ENCODE measurements at places on chromosomes 16 and 17. TPM values are rescaled to one million over a fixed set of nuclear protein-coding genes. Genes with fewer than 3 reads are reported as not detected.

Gene BICDL2
- 0.10 TPM for total RNA-seq

- H3K27ac ChIP-seq: no peak overlapping the region
- no peaks in the 10 kb centered on the region for H3K27me3 ChIP-seq
- H3K36me3 ChIP-seq: no peaks in the 10 kb centered on the region
- DNase-seq: no peak
Observed at GRCh38 chr17:56489980-56490379, 103.5 kb upstream of the NOG start.

Gene PRSS33
- total RNA-seq: 0.17 TPM

Gene SCARF1
- 10.7 TPM for total RNA-seq

DNA sequence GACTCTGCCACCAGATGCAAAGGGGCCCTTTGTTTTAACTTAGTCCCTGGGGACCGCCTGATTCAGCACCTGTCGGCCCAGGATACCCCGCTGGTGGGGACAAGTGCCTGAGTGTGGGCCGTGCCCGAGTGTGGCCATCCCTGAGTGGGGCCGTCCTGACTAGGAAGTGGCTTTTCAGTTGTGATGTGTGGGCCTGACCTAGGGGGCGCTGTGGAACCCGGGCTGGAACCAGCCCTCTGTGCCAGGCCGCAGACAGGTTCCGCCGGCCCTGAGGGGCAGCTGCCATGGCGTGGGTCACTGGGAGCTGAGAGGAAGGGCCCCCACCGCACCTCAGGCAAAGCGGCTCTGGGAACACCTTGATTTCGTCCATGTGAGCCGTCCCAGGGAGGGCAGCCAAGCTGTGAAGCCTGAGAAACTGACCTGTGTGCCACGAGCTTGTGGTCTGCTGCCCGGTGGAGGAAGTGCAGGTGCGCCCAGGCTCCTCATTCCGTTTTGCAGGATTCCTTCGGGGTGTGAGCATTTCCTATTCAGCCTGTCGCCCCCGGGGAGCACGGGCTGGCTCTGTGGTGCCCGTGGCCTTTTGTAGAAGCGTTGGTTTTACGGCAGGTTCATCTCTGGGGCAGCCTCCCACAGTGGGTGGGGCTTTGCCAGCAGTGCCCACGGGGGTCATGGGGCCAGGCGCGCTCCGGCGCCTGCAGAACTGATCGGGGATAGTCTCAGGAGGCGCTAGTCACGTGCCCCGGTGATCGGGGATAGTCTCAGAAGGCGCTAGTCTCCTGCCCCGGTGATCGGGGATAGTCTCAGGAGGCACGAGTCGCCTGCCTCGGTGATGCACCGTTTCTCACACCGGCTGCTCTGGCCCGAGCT, 5.3 kb downstream of the RPL13 start:
- H3K36me3 ChIP-seq: peaks cover 60% of the 10 kb centered on the region
- H3K27me3 ChIP-seq: no peaks in the 10 kb centered on the region
- no peak overlapping the region for H3K27ac ChIP-seq
- peak; percentile 55 for DNase-seq

Gene SMIM36
- not detected for total RNA-seq

- H3K27me3 ChIP-seq: no peaks in the 10 kb centered on the region
- DNase-seq: peak; percentile 32
- H3K4me3 ChIP-seq: no peak overlapping the region
- H3K36me3 ChIP-seq: peaks cover 100% of the 10 kb centered on the region
- peaks cover 45% of the 10 kb centered on the region for H3K4me1 ChIP-seq
- peak overlapping the region; percentile 47 for H3K27ac ChIP-seq
Observed at GRCh38 chr17:82241183-82241925, 12.5 kb downstream of the SLC16A3 start.

Gene USP32
- total RNA-seq: 103 TPM

GRCh38 chr16:700684-701584, 4.7 kb downstream of the FBXL16 start:
- H3K36me3 ChIP-seq: peaks cover 69% of the 10 kb centered on the region
- peaks cover 54% of the 10 kb centered on the region for H3K4me1 ChIP-seq
- H3K27ac ChIP-seq: no peak overlapping the region
- H3K27me3 ChIP-seq: peaks cover 31% of the 10 kb centered on the region

Gene ZKSCAN2
- total RNA-seq: 10.2 TPM

Gene CLEC19A
- total RNA-seq: 0.50 TPM

Gene CD19
- 1.0 TPM for total RNA-seq

GRCh38 chr17:16911141-16911937, 60.6 kb downstream of the TNFRSF13B start:
- H3K4me3 ChIP-seq: no peak overlapping the region
- H3K27ac ChIP-seq: peak overlapping the region; percentile 75
- peaks cover 22% of the 10 kb centered on the region for H3K4me1 ChIP-seq
- no peaks in the 10 kb centered on the region for H3K27me3 ChIP-seq

- no peak overlapping the region for H3K4me3 ChIP-seq
- DNase-seq: no peak
- H3K27ac ChIP-seq: no peak overlapping the region
- H3K4me1 ChIP-seq: peaks cover 28% of the 10 kb centered on the region
- H3K36me3 ChIP-seq: no peaks in the 10 kb centered on the region
Observed at GRCh38 chr17:77304746-77305473, 164.1 kb downstream of the SEC14L1 start.

Gene SLC5A11
- total RNA-seq: not detected

DNA sequence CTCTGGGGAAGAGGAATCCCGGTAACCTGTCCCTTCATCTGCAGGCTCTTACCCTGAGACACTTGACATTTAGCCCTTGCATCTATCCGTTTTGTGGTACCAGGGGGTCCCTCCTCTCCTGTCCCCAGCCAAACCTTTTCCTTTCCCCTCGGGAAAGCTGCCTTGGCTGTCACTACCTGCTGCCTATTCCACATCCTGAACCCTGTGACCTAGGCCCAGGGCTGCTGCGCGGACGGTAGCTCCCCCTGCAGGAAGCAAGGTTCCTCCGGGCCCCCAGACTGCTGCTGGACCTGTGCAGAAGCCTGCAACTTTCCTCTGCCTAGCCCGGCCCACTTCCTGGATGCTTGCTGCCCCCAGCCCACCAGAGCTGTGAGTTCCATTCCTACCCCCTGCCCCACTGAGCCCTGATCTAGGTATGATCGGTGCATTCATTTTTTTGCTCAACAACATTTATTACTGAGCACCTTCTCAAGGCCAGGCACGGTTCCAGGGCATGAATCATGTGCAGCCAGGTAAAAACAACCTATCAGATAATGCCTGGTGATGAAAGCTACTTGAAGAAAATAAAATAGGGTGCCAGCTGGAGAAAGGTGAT, 10.5 kb upstream of the ALDOA start:
- H3K4me1 ChIP-seq: peaks cover 39% of the 10 kb centered on the region
- DNase-seq: no peak
- H3K4me3 ChIP-seq: no peak overlapping the region
- H3K27ac ChIP-seq: no peak overlapping the region
- H3K27me3 ChIP-seq: no peaks in the 10 kb centered on the region
- peaks cover 25% of the 10 kb centered on the region for H3K36me3 ChIP-seq

Gene CHP2
- total RNA-seq: 5.9 TPM
